RWPE2 (cell line): ENCODE measurements at places on chromosomes 16 and 17.

DNA sequence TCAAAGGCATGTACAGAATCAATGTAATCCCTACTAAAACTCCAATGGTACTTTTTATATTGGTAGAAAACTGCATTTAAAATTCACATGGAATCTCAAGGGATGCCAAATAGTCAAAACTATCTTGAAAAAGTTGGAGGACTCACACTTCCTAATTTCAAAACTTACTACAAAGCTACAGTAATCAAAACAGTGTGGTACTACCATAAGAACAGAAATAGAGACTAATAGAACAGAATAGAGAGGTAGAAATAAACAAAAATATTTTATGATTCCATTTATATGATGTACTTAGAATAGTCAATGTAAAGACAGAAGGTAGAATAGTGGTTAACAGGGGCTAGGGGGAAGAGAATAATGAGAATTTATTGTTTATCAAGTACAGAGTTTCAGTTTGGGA, 8.8 kb downstream of the TRIM37 start:
- H3K4me3 ChIP-seq: no peak overlapping the region
- peaks cover 57% of the 10 kb centered on the region for H3K36me3 ChIP-seq
- H3K27me3 ChIP-seq: no peaks in the 10 kb centered on the region
- H3K27ac ChIP-seq: no peak overlapping the region
- H3K4me1 ChIP-seq: peaks cover 27% of the 10 kb centered on the region

DNA sequence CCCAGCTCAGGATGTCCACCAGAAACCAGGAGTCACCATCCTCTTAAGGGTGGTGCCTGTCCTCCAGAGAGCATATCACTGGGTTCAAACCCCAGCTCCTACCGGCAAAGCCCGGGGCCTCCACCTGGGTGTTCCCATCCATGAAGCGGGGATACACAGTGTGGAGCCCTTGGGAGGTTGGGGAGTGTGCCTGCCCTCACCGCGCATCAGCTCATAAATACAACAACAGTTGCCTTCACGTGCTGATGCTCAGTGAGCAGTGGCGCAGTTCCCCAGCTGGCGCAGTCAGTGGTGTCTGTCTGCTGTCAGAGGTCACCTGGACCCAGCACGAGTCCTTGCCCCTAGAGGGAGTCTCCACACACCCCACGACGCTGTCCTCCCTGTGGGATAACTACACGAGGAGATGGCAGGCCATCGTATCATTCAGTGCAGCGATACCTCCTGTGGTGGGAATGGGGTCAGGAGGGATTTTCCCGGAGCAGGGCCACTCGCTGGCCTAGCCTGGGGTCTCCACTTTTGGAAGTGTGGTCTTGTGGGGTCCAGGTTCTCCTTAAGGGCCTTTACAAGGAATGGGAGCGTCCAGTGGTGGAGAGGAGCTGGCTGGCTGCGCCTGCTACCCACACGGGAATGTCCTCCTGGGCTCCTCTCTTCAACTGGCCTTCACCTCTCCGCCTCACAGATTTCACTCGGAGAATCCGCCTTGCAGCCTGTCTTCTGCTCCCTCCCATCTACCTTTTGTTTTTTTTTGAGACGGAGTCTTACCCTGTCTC, 2.3 kb upstream of the ELOB start:
- peak; percentile 49 for DNase-seq
- peaks cover 4% of the 10 kb centered on the region for H3K4me1 ChIP-seq
- H3K36me3 ChIP-seq: peaks cover 20% of the 10 kb centered on the region
- H3K27ac ChIP-seq: peak overlapping the region; percentile 88

DNA sequence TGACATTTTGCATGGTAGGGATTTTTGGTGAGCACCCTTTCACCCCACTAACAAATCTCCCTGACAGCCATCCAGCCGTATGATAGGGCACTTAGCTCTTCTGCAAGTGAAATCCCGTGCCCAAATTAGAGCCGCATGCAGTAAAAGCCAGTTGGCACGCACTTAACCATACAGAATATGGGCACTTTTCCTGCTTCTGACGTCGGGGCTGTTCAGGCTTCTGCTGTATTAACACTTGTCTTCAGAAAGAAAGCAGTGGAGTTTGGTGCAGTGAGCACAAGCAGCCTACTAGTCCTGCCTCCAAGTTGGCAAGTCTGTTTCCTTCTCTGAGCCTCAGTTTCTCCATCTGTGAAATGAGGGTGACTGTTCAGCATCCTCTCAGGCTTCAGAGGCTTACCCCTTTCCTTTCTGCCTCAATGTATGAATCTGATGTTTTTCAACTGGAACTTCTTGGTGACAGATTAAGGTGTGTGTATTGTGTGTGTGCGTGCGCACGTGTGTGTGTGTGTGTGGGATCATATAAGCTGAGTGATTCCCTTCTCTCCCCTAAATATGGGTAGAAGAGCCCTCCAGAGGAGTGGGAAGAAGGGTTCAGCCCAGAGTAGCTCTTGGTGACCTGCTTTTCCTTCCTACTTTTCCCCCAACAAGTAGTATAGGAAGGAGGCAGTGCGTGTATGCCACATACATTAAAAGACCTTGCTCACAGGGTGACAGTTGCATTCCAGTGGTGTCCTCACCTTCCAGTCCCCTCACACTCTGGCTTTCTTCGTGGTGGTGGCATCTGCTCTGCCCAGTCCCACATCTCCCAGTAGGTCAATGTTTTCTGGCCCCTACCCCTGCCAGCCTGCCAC, 19.0 kb downstream of the IGF2BP1 start:
- H3K27ac ChIP-seq: no peak overlapping the region
- H3K4me1 ChIP-seq: peaks cover 12% of the 10 kb centered on the region
- no peak for DNase-seq

DNA sequence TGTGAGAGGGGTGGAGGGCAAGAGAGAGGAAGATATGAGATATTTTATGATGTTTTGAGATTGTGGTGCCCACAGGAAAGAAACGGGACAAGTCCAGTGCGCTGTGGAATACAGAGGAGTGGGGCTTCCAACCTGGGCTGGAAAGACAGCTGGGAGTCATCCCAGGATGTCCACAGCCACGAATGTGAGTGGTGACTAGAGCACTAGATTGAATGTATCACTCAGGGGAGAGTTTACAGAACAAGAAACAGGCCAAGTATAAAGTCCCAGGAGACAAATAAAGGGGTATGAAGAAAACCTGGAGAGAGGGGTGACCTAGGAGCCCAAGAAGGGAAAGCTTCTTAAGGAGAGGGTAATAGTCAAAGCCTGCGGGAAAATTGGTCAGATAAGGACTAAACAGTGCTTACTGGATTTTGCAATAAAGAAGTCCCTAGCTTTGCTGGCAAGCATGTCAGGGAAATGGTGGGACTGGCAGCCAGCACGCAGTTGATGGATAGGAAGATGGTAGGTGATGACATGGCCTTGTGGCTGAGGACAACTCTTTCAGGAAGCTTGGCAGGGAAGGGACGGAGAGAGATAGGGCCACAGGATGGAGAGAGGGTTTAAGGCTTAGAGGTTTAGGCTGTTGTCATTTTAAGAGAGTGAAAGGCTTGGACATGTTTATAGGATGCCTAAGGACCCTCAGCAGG, 114.5 kb downstream of the AXIN2 start:
- no peaks in the 10 kb centered on the region for H3K27me3 ChIP-seq
- no peak overlapping the region for H3K4me3 ChIP-seq
- H3K27ac ChIP-seq: no peak overlapping the region
- no peaks in the 10 kb centered on the region for H3K36me3 ChIP-seq
- no peak for DNase-seq

GRCh38 chr17:39601758-39602532, 5.8 kb downstream of the NEUROD2 start:
- no peak overlapping the region for H3K27ac ChIP-seq
- peaks cover 7% of the 10 kb centered on the region for H3K4me1 ChIP-seq
- peaks cover 100% of the 10 kb centered on the region for H3K27me3 ChIP-seq
- no peak for DNase-seq
- no peak overlapping the region for H3K4me3 ChIP-seq

- no peaks in the 10 kb centered on the region for H3K27me3 ChIP-seq
- H3K4me1 ChIP-seq: no peaks in the 10 kb centered on the region
- H3K36me3 ChIP-seq: no peaks in the 10 kb centered on the region
- no peak for DNase-seq
- no peak overlapping the region for H3K4me3 ChIP-seq
- H3K27ac ChIP-seq: no peak overlapping the region
Observed at GRCh38 chr17:52546493-52546892, 388.0 kb upstream of the CA10 start.
